ENCODE measurements at places on chromosomes 2 and 18.

DNA sequence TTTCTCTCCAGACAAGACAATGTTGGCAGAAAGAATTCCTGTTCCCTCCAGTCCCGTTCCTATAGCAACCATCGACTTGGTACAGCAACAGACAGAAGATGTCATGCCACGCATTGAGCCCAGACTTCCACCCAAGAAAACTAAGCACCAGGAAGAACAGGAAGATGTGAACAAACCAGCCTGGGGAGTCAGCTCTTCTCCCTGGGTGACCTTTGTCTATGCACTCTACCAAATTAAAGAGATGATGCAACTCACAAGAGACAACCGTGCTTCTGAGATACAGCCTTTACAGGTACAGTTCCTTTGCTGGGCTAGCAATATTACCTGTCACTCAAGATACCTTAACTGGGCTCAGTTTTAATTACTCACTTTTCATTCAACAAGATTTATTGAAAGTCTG lies 37.1 kb downstream of the NEMP2 start:
- no peak for DNase-seq
- H3K36me3 ChIP-seq, result peaks cover 36% of the 10 kb centered on the region
- H3K27me3 ChIP-seq, result no peaks in the 10 kb centered on the region
- no peaks in the 10 kb centered on the region for H3K4me1 ChIP-seq

- H3K4me1 ChIP-seq, result no peaks in the 10 kb centered on the region
- no peaks in the 10 kb centered on the region for H3K27me3 ChIP-seq
- H3K4me3 ChIP-seq, result no peak overlapping the region
- no peak for DNase-seq
These were observed 4.4 kb upstream of the GTF2A1L start for GRCh38 chr2:48613211-48613610.

DNA sequence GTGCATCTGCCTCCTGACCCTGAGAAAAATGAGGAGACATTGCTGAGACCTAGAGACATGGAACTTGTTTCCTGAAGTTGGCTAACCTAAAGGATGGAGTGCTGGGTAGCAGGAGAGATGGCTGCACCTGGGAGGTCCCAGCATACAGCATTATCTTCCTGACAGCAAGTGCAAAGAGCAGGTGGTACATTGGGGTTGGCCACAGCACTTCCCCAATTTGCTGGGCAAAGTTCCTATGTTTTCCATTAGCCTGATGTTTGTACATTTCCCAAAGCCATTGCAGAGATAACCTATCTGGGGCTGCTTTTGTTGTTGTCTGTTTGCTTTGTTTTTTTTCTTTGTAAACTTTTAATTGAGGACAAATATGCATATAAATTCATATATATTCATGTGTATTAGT lies 296.7 kb downstream of the HRH4 start:
- H3K4me3 ChIP-seq, result no peak overlapping the region
- DNase-seq, result no peak
- H3K27me3 ChIP-seq, result no peaks in the 10 kb centered on the region
- H3K36me3 ChIP-seq, result no peaks in the 10 kb centered on the region
- no peaks in the 10 kb centered on the region for H3K4me1 ChIP-seq

- H3K27me3 ChIP-seq, result no peaks in the 10 kb centered on the region
- no peak overlapping the region for H3K4me3 ChIP-seq
- no peak for DNase-seq
- no peak overlapping the region for H3K27ac ChIP-seq
These were observed 124.2 kb upstream of the HS6ST1 start for GRCh38 chr2:128442891-128443302.

DNA sequence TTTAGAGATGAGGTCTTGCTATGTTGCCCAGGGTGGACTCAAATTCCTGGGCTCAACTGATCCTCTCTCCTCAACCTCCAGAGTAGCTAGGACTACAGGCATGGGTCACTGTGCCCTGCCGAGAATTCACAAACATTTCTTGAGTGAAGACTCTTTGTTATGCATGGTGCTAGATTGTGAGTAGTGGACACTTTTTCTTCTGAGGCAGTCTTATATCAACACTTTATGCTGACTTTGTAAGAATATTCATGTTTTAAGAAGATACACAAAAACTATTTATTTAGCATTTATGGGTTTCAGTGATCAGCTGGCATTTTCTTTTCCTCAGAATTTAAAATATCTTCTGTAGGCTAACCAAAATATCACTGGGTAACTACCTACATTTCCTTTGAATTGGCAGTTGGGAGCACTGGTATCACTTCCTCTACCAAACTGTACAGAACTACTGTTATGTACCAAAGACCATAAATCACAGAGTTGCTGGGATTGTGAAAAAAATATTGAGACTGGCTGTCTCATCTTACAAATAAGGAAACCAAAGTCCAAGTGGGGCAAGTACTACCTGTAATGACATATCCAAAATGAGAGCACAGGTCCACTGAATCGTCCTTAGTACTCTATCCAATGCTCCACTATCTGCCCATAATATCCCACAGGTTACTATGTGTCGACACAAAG lies 34.0 kb downstream of the DOCK10 start:
- DNase-seq, result no peak
- H3K36me3 ChIP-seq, result no peaks in the 10 kb centered on the region
- no peaks in the 10 kb centered on the region for H3K27me3 ChIP-seq
- H3K4me3 ChIP-seq, result no peak overlapping the region

GRCh38 chr2:231807020-231807419 lies 20.8 kb downstream of the COPS7B start:
- no peak for DNase-seq
- H3K36me3 ChIP-seq, result peaks cover 22% of the 10 kb centered on the region
- H3K4me3 ChIP-seq, result no peak overlapping the region
- no peaks in the 10 kb centered on the region for H3K27me3 ChIP-seq
- no peak overlapping the region for H3K27ac ChIP-seq

GRCh38 chr18:11002277-11002676 lies 147.1 kb downstream of the PIEZO2 start:
- DNase-seq, result no peak
- H3K27me3 ChIP-seq, result no peaks in the 10 kb centered on the region
- no peak overlapping the region for H3K4me3 ChIP-seq
- H3K4me1 ChIP-seq, result no peaks in the 10 kb centered on the region
- H3K27ac ChIP-seq, result no peak overlapping the region

- 0 out of 2 replicates have a peak, but pooled peaks cover 2% of the 10 kb centered on the region for H3K27me3 ChIP-seq
- no peaks in the 10 kb centered on the region for H3K4me1 ChIP-seq
- DNase-seq, result no peak
- H3K4me3 ChIP-seq, result no peak overlapping the region
These were observed 120.4 kb downstream of the SLC5A7 start for GRCh38 chr2:108106731-108107130.

- no peak overlapping the region for H3K27ac ChIP-seq
- H3K36me3 ChIP-seq, result no peaks in the 10 kb centered on the region
- no peaks in the 10 kb centered on the region for H3K4me1 ChIP-seq
- no peaks in the 10 kb centered on the region for H3K27me3 ChIP-seq
- H3K4me3 ChIP-seq, result no peak overlapping the region
These were observed 27.2 kb upstream of the KCNF1 start for GRCh38 chr2:10884574-10884975.

DNA sequence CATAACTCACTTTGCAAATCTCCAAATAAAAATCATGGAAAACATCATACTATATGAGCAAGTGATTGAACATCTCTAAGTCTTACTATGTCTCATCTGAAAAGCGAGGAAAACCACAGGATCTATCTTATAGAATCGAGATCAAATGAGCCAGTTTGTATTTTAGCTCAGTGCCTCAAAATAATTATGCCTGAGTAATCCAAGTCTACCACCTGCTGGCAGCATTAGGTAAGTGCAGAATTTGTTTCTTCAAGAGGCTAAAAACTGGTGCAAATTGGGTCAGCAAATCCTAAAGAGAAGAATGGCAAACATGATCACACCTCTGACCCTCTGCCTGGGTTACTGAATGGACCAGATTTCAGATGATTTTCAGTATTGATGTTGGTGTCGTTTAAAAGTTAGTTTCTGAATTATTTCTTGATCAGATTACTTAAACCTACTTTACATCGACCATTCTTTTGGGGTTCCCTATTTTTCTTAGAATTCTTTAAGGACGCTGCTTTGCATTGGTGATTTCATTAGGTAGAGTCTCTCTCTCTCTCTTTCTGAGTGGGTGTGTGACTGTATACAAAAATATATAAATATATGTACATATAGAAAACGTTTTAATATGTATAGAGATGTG lies 12.7 kb upstream of the FHOD3 start:
- peak; percentile 88 for DNase-seq
- peaks cover 5% of the 10 kb centered on the region for H3K4me1 ChIP-seq
- H3K27me3 ChIP-seq, result no peaks in the 10 kb centered on the region
- no peaks in the 10 kb centered on the region for H3K36me3 ChIP-seq
- H3K27ac ChIP-seq, result no peak overlapping the region

DNA sequence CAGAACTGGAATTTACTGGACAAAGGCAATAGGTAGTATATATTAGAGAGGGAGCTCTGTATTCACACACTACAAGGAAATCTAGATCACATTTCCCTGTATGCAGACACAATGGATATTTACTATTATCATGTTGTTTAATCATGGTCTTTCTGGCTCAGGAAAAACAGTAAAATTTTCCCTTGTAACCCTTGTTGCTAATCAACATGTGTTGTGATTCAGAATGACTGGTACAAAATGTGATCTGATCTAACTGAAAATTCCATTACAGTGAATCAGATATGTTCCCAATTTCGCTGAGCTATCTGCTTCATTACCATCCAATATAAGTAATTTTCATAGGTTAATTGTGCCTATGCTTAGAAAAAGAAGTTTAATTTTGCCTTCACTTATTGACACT lies 1109.7 kb downstream of the LRP1B start:
- H3K27me3 ChIP-seq, result no peaks in the 10 kb centered on the region
- no peak for DNase-seq
- no peak overlapping the region for H3K4me3 ChIP-seq

- H3K27ac ChIP-seq, result peak overlapping the region; percentile 21
- DNase-seq, result no peak
- H3K27me3 ChIP-seq, result no peaks in the 10 kb centered on the region
- H3K36me3 ChIP-seq, result no peaks in the 10 kb centered on the region
These were observed 17.2 kb downstream of the MFSD6 start for GRCh38 chr2:190425221-190425866.

DNA sequence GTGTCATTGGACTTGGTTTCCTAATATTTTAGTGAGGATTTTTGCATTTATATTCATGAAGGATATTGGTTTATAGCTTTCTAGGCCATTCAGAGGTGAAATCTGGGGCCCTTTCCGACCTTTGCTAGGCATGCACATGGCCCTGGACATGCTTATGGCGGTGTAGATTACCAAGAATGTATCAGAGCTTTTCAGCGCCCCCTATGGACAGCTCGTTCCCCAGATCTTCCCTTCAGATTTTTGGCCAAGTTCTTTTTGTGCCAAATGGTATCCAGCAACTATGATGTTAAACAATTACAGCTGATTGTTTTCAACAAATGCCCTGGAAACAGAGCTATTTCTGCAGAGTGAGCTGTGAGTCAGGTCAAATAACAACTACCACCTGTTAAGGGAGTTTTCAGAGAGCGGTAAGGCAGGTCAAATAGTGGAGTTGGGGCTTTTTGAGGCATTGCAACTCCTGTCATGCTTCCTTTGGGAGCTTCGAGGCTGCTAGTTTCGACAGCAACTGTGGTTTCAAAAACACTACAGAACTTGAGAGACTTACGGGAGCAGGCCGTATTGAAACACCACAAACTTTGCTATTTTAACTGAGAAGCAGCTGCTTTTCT lies 188.3 kb downstream of the ZNF516 start:
- H3K27me3 ChIP-seq, result no peaks in the 10 kb centered on the region
- DNase-seq, result peak; percentile 79
- H3K4me3 ChIP-seq, result no peak overlapping the region

DNA sequence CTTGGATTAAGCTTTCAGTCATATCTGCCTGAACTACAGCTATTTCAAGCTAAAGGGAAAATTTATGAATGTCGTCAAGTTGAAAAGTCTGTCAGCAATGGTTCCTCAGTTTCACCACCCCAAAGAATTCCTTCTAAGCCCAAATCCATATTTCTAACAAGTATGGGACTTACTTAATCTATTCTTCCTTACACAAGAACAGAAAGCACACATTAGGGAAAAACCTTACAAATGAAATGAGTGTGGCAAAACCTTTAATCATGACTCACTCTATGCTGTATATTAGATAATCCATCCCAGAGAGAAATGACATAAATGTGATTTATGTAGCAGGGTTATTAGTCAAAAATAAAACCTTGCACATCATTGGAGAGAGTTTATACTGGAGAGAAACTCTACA lies 78.9 kb downstream of the RAB31 start:
- H3K4me1 ChIP-seq, result no peaks in the 10 kb centered on the region
- no peak overlapping the region for H3K27ac ChIP-seq
- H3K27me3 ChIP-seq, result no peaks in the 10 kb centered on the region

DNA sequence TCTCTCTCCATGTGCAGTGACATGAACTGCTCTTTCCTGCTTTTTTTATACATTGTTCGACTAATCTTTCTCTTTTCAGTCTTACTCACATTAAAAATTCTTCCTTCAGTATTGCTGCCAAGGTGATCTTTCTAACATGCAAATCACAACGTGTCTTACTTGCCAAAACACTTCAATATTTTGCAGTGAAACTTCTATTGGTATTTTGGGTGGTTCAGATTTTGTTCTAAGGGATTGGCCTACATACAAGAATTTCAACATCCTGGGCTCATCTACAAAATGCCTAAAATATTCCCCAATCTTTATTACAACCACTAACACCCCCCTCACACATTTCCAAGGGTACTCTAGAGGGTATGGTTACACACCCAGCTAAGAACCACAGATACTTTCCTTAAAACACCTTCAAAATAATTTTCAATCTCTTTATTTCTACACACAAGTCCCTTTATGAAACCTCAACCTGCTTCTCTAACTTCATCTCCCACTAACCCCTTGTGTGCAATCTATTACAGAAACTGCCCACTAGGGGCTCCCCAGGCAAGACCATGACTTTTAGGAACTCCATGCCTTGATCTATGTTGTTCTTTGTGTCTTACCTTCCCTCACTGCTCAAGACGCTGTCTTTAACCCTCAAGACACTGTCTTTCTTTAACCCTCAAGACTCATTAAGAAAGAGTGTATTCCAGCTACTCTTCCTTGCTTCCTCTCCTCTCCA lies 50.9 kb downstream of the COL3A1 start:
- no peak overlapping the region for H3K27ac ChIP-seq
- H3K4me3 ChIP-seq, result no peak overlapping the region
- H3K36me3 ChIP-seq, result no peaks in the 10 kb centered on the region
- no peaks in the 10 kb centered on the region for H3K27me3 ChIP-seq

GRCh38 chr2:88059979-88060906 lies 4.7 kb upstream of the KRCC1 start:
- peak; percentile 83 for DNase-seq
- peaks cover 7% of the 10 kb centered on the region for H3K4me1 ChIP-seq
- H3K36me3 ChIP-seq, result no peaks in the 10 kb centered on the region
- no peaks in the 10 kb centered on the region for H3K27me3 ChIP-seq

GRCh38 chr18:55300936-55301531 lies 287.0 kb downstream of the TCF4 start:
- H3K27ac ChIP-seq, result no peak overlapping the region
- peaks cover 14% of the 10 kb centered on the region for H3K4me1 ChIP-seq
- no peak for DNase-seq
- no peaks in the 10 kb centered on the region for H3K27me3 ChIP-seq
- H3K4me3 ChIP-seq, result no peak overlapping the region

- no peak for DNase-seq
- no peak overlapping the region for H3K27ac ChIP-seq
- H3K4me1 ChIP-seq, result no peaks in the 10 kb centered on the region
- H3K27me3 ChIP-seq, result no peaks in the 10 kb centered on the region
- no peak overlapping the region for H3K4me3 ChIP-seq
- H3K36me3 ChIP-seq, result no peaks in the 10 kb centered on the region
These were observed 300.5 kb upstream of the LINC00305 start for GRCh38 chr18:64449434-64449833.

Data from Karpas-422 (cell line).